Activated CD4-positive, alpha-beta T cell treated with anti-CD3 and anti-CD28 coated beads, Interleukin-2, amount 10 ng/mL, durations not matched to agents 7 days and 5 days (primary cell): ENCODE measurements at places on chromosomes 2 and 18. TPM values are rescaled to one million over a fixed set of nuclear protein-coding genes. Genes with fewer than 3 reads are reported as not detected.
A peak's percentile ranks its signal among the peaks of the same experiment; 100 is the strongest.

DNA sequence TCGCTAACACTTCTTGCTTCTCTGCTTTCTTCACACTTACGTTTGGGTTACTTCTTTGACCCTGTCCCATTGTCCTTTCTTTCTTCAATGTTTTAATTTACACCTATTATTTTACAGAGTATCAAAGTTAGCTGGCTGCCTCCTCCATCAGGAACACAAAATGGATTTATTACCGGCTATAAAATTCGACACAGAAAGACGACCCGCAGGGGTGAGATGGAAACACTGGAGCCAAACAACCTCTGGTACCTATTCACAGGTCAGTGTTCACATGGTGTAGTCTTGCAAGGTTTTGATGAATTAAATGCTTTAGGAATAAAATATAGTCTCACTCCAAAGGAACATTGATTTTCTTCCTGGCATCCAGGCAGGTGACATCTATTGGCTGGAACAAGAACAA, 919.0 kb downstream of the MBD2 start:
- no peak for DNase-seq
- no peak overlapping the region for H3K27ac ChIP-seq
- H3K36me3 ChIP-seq = no peaks in the 10 kb centered on the region
- H3K4me3 ChIP-seq = no peak overlapping the region
- H3K27me3 ChIP-seq = no peaks in the 10 kb centered on the region

Gene TANC1
- total RNA-seq = 0.32 TPM

GRCh38 chr2:49199266-49199665, 45.0 kb upstream of the FSHR start:
- no peaks in the 10 kb centered on the region for H3K36me3 ChIP-seq
- no peaks in the 10 kb centered on the region for H3K4me1 ChIP-seq
- no peak overlapping the region for H3K4me3 ChIP-seq
- no peak for DNase-seq
- no peaks in the 10 kb centered on the region for H3K27me3 ChIP-seq

- no peak overlapping the region for H3K27ac ChIP-seq
- H3K36me3 ChIP-seq = no peaks in the 10 kb centered on the region
- no peaks in the 10 kb centered on the region for H3K4me1 ChIP-seq
- DNase-seq = no peak
Measured at GRCh38 chr18:60506190-60506589, 133.6 kb upstream of the MC4R start.

DNA sequence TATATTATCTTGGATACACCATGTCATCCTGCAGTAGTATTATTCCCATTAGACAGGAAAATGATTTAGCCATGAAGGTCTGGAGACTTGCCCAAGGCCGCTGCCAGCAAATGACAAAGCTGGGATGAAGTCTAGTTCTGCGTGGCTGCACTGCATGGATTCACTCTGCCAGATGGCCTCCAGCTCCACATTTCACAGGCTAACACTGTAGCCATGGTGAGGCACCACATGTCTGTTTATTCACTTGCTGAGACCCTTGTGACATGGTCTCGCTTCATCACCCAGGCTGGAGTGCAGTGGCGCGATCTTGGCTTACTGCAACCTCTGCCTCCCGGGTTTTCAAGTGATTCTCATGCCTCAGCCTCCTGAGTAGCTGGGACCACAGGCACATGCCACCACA, 31.5 kb upstream of the SCG2 start:
- no peak overlapping the region for H3K27ac ChIP-seq
- H3K4me3 ChIP-seq = no peak overlapping the region
- no peaks in the 10 kb centered on the region for H3K36me3 ChIP-seq
- no peaks in the 10 kb centered on the region for H3K4me1 ChIP-seq
- no peaks in the 10 kb centered on the region for H3K27me3 ChIP-seq

Gene KCNK3
- not detected for total RNA-seq

GRCh38 chr2:229910832-229911412, 10.9 kb downstream of the TRIP12 start:
- peak overlapping the region; percentile 55 for H3K27ac ChIP-seq
- peaks cover 21% of the 10 kb centered on the region for H3K36me3 ChIP-seq
- DNase-seq = peak; percentile 21
- no peaks in the 10 kb centered on the region for H3K27me3 ChIP-seq
- peaks cover 45% of the 10 kb centered on the region for H3K4me1 ChIP-seq
- no peak overlapping the region for H3K4me3 ChIP-seq

GRCh38 chr2:236237468-236238190, 26.6 kb downstream of the ASB18 start:
- no peak overlapping the region for H3K4me3 ChIP-seq
- DNase-seq = no peak
- no peak overlapping the region for H3K27ac ChIP-seq
- H3K27me3 ChIP-seq = peaks cover 41% of the 10 kb centered on the region
- no peaks in the 10 kb centered on the region for H3K4me1 ChIP-seq
- no peaks in the 10 kb centered on the region for H3K36me3 ChIP-seq

DNA sequence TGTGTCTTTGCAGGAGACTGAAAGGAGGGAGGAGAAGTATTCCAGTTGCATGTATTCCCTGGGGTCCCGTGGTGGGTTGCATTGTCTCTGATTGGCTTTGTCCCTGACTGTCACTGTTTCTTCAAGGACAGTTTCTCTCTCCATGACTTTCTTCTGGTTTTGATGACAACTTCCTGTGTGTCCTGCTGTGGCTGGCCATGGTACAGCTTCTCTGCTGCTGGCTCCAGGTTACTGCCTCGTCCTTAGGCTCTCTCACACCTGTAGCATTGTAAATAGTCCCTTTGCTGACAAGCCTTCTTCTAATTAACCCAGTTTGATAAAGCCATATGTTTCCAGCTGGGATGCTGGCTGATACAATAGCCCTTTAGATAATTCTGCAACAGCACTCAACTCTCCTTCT, 129.0 kb downstream of the LPIN1 start:
- H3K27ac ChIP-seq = no peak overlapping the region
- H3K4me1 ChIP-seq = no peaks in the 10 kb centered on the region
- DNase-seq = no peak
- H3K36me3 ChIP-seq = no peaks in the 10 kb centered on the region
- no peak overlapping the region for H3K4me3 ChIP-seq

Gene NYAP2
- total RNA-seq = not detected

Gene C2orf92
- total RNA-seq = 7.2 TPM

Gene CNTNAP5
- total RNA-seq = not detected

GRCh38 chr2:239724851-239725550, 300.1 kb downstream of the NDUFA10 start:
- no peak overlapping the region for H3K4me3 ChIP-seq
- DNase-seq = no peak
- no peaks in the 10 kb centered on the region for H3K27me3 ChIP-seq

DNA sequence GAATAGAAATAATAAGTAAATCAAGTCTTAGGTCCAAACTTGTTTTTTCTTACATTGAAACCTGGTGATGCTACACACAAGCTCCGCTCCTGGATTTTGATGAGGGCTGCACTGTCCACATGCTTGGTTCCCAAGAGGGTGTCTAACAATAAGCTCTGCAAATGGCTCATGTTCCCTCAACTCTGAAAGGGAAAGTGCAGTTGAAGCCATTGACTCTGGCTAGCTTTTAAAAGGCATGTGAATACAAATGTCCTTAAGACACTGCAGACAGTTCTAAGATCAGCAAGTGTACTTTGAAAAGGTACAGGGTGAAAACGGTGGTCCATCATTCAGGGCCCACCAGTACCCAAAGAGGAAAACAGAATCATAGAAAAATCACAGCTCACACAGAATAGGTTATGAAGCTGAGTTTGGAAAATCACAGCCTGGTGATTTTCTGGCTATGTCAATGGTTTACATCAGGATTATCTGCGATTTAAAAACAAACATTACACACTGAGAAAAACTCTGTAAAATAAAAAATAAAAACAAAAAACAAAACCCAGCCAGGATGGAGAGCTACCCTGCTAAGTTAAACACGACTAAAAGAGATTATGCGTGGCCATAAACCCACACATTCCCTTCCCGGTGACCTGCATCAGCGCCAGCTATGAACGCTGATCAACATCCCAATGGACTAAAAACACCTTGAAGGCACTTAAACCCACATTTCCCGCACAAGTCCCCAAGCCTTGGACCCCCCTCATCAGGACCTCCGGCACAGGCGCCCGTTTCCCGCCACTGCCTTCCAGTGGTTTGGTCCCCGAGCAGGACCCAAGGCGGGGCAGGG, 554 bp downstream of the PFN4 start:
- H3K4me1 ChIP-seq = peaks cover 17% of the 10 kb centered on the region
- DNase-seq = no peak
- H3K36me3 ChIP-seq = peaks cover 3% of the 10 kb centered on the region
- H3K27me3 ChIP-seq = peaks cover 3% of the 10 kb centered on the region
- H3K4me3 ChIP-seq = peak overlapping the region; percentile 79

GRCh38 chr2:212098966-212099365, 439.6 kb downstream of the ERBB4 start:
- no peak for DNase-seq
- H3K36me3 ChIP-seq = no peaks in the 10 kb centered on the region
- H3K27me3 ChIP-seq = no peaks in the 10 kb centered on the region
- no peak overlapping the region for H3K27ac ChIP-seq
- H3K4me3 ChIP-seq = no peak overlapping the region
- H3K4me1 ChIP-seq = no peaks in the 10 kb centered on the region

Gene ZNF804A
- not detected for total RNA-seq

Gene PCARE
- total RNA-seq = not detected

Gene IL36G
- total RNA-seq = not detected

DNA sequence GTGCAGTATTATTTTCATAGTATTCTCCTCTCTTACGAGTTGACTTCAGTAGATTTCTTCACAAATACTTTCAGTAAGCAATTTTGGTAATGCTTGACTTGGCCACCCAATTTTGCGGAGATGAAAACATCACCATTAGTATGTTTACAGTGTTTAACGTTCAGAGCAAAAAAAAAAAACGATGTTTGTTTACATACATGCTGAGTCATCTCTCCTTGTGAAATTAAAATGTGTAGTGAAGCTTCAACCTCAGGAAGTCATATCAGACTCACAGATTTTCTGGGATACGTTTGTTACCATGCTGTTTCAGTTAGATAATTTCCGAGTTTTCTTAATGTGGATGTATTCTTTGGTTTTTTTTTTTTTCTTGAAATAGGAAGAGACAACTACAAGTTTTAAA, 100.1 kb downstream of the CTNNA2 start:
- no peak for DNase-seq
- H3K4me3 ChIP-seq = no peak overlapping the region
- no peaks in the 10 kb centered on the region for H3K4me1 ChIP-seq
- no peaks in the 10 kb centered on the region for H3K27me3 ChIP-seq
